ENCODE measurements at places on chromosomes 16 and 17.

- peak; percentile 56 for DNase-seq
Observed at GRCh38 chr17:1275962-1276736, 3.3 kb upstream of the TRARG1 start.

- DNase-seq, result no peak
Observed at GRCh38 chr17:48406936-48407567, 23.0 kb downstream of the SKAP1 start.

GRCh38 chr16:17224879-17225281, 245.9 kb downstream of the XYLT1 start:
- DNase-seq, result peak; percentile 71

- DNase-seq, result no peak
Observed at GRCh38 chr17:22300731-22301352, 608.5 kb downstream of the KCNJ18 start.

DNA sequence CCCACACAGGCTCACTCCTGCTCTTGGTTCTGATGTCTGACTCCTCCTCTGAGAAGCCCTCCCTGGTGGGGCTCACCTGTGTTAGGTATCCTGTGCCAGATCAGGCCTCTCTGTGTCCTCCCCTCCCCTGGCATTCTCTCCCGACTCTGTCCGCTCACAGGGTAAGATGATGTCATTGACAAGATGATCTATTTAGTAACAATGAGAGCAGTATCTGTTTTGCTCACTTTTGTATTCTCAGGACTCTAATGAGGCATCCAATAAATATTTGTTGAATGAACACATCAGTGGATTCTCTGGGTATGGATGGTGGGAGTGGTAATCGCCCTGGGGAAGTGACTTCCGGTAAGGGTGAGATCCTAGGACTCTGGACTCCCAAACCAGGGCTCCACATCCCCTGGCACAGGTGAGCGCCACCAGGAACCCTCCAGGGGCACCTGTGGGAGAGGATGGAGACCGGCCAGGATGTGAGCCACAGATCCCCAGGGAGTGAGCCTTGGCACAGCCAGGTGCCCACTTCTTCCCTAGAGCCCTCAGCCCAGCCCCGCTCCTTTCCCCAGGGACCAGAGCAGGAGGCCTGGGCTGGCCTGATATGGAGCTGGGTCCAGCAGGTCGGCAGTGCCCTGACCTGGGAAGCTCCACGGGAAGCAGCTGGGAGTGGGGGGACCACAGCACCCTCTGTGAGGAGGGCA, 5.4 kb upstream of the HAP1 start:
- DNase-seq, result no peak

GRCh38 chr16:84582958-84583516, 34.8 kb downstream of the COTL1 start:
- DNase-seq, result no peak

DNA sequence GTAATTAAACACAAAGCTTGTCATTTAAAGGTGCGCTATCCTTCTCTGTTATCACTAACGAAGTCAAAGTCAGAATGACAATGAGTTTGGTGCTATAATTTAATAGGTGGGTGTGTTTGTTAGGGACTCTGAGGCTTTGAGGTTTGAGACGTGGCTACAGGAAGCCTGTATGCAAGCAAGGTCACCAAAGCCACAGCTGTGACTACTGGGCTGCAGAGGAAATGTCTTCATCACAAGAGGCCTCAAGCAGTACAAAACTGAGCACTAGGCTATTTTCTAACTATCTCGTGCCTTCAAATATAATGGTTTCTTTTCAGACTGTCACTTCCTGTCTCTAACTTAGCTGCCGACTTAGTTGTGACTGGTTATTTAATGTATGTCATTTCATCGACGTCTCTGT, 141.2 kb downstream of the AATF start:
- peak; percentile 52 for DNase-seq

- no peak for DNase-seq
Observed at GRCh38 chr16:19878757-19879156, 5.9 kb downstream of the GPRC5B start.

GRCh38 chr17:35934760-35935159, 4.2 kb upstream of the RDM1 start:
- DNase-seq, result no peak

- DNase-seq, result peak; percentile 42
Observed at GRCh38 chr17:27379888-27380533, 76.2 kb upstream of the KSR1 start.

DNA sequence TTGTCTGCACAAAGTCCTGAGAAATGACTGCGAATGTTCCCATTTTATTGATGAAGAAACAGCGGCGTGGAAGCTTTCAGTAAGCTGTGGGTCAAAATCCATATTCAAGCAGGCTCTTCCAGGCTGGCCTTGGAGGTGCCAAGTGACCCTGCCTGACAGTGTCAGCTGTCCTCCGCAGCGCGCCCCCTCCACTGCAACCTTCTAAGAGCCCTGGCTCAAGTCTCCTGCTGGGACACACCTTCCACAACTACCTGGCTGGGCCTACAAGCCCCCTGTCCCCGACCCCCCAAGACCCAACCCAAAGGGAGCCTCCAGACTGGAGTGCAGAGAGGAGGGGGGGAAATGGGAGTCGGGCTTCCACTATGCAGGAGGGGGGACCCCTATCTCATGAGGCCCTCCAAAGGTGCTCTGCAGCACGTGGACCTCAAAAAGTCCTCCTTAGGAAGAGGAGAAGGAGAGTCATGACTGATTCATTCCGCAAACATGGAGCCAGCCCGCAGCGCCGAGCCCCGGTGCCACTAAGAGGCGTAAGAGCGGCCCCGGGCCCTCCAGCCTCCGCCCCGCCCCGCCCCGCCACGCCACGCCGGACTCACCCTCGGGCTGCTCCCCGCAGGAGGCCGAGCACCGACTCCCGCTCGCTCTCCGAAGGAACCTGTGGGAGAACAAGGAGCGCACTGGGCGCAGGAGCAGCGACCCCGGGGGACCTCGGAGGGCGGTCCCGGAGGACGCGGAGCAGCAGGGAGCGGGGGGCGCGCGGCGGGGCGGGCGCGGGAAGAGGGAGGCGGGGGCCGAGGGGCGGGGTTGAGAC, 574 bp downstream of the MPP3 start:
- DNase-seq, result no peak

DNA sequence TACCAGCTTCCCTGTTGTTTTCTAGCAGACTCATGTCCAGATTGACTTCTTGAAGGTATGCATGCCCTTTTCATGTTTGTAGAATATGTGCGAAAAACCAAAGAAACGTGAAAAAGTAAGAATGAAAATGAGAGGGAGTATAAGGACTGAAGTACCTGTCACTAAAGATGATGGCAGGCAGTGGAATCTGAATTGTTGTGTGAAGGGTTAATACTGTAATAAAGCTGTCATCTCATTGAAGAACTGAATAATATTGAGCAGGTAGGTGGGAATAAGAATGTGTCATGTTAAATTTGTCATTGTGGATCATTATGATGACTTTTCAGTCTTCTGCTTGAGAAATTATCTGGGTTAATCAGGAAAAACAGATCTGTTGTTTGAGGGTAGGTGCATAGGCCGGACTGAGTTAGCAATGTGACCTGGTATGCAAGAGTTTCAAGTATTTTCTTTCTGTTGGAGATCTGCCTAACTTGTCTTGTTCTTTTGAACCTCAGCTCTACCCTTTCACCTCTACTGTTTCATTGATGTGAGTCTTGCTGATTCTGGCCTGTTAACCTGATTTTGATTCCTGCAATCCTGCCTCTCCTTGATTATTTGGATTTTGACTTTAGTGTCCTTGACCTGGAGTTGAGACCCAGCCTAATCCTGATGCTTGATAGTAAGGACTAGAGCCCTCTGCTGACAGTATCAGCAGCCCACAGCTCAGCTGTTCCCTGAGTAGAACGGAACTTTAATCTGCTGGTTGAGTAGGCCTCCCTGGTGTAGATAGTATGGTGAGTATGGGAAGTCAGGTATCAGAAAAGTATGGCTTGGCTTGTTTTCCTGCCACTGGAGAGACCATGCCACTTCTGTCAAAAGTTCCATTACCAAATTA, 64.6 kb downstream of the MAP2K4 start:
- no peak for DNase-seq

DNA sequence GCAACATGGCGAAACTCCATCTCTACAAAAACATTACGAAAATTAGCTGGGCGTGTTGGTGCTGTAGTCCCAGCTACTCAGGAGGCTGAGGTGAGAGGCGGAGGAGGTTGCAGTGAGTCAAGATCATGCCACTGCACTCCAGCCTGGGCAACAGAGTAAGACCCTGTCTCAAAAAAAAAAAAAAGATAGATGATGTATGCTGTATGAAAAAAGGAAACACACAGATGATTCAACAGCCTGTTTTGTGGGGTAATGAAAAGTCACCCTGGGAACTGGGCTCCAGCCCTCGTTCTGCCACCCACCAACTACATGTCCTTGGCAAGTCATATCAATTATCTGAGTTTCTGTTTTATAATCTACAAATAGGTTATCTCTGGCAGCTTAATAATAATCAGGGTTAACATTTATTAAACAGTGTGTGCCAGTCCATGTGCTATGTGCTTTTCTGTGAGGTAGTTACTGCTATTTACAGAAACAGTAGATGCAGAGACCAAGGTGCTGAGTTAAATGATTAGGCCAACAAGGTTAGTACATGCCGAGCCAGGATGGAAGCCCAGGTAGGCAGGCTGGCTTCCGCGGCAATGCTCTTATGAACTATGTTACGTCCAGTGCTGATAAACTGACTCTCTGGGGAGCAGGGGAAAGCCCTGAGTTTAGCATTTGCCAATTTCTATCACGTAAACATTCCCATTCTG, 1.1 kb downstream of the G6PC1 start:
- DNase-seq, result peak; percentile 61

GRCh38 chr17:13102477-13102876, 84.7 kb upstream of the ELAC2 start:
- DNase-seq, result no peak

DNA sequence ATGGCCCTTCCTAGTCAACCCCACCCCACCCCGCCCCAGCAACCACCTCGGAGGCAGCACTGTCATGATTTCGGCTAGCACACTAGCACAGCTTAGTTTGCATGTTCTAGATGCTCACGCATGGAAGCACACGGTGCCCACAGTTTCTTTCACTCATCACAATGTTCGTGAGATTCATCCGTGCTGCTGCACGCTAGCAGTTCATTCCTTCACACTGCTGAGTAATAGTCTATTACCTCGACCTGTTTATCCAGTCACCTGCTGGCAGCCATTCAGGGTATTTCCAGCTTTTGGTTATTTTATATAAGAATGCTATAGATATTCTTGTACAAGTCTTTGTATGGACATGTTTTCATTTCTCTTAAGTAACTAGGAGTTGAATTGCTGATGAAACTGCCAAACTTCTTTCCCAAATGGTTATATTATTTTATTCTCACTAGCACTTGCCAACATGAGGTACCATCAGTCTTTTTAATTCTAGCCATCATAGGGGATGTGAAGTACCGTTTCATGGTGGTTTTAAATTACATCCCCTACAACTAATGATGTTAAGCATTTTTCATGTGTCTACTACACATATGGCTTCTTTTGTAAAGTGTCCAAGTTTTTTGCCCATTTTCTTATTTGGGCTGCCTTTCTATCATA, 75.7 kb downstream of the CYTH1 start:
- no peak for DNase-seq

- no peak for DNase-seq
Observed at GRCh38 chr16:75770051-75770450, 43.8 kb upstream of the CPHXL start.

GRCh38 chr16:67053767-67054334, 24.9 kb downstream of the CBFB start:
- no peak for DNase-seq

DNA sequence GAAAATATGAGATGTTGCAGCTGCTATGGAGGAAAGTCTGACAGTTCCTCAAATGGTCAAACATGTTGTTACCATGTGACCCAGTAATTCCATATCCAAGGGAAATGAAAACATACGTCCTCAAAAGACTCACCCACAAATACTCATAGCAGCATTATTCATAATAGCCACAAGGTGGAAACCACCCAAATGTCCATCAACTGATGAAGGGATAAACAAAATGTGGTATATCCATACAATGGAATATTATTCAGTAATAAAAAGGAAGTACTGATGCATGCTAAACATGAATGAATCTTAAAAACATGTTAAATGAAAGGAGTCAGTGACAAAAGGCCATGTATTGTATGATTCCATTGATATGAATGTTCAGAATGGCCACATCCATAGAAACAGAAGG, 140.2 kb downstream of the PITPNC1 start:
- peak; percentile 36 for DNase-seq

- DNase-seq, result no peak
Observed at GRCh38 chr17:28711723-28712031, at the start of gene PROCA1. Gene PROCA1 (minus strand): TSS chr17:28711888. CDS start chr17:28711660, 228 bp downstream.

DNA sequence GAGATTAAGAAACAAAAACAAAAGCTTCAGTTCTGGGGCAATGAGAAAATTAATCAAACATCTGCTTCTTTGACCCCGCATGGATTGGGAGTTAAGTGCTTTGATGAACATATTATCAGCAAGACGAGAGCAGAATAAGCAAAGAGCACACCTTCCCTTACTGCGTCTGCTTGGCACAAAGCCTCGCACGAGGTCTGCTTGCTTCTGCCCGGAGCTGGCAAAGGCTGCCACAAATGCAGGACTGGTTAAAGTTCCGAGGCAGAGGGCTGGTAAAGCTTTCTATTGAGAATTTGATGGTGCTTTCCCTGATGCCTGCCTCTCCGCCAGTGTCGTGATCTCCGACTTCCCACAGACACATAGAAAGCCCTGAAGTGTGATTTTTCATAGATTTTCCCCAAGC, 17.0 kb downstream of the VAT1L start:
- DNase-seq, result no peak

DNA sequence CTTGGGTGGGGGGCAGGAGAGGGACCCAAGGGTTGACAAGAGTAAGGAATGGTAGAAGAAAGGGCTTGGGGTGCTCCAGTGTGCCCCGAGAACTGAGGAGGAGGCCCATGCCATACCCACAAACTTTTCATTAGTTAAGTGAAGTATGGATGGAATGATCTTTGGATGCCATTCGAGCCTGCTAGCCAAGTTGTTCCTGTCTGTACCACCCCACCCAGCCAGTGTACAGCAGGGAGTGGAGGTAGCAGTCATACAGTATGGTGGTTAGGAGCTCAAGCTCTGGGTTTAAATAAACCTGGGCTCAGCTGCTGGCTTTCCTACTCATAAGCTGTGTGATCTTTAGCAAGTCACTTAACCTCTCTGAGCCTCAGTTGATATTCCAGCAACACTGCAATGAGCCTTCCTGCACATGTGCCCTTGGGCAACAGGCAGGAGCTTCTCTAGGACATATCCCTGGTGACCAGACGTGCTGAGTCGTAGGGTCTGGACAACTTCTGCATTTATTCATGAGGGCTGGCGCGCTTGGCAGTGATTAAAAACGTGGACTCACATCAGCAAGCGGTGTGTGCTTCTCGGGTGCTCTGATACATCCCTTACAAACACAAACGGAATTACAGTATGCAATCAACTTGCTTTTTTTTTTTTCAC, 22.9 kb downstream of the ITPRIPL2 start:
- DNase-seq, result peak; percentile 84

GRCh38 chr17:67528751-67529436, 151.8 kb downstream of the PITPNC1 start:
- no peak for DNase-seq

- no peak for DNase-seq
Observed at GRCh38 chr17:79781736-79782575, 4.0 kb downstream of the CBX2 start.

GRCh38 chr17:75231741-75232464, 26.4 kb downstream of the NUP85 start:
- DNase-seq, result no peak

Measured in inflammatory macrophage (primary cell).